ENCODE measurements at places on chromosomes 7 and 10.

DNA sequence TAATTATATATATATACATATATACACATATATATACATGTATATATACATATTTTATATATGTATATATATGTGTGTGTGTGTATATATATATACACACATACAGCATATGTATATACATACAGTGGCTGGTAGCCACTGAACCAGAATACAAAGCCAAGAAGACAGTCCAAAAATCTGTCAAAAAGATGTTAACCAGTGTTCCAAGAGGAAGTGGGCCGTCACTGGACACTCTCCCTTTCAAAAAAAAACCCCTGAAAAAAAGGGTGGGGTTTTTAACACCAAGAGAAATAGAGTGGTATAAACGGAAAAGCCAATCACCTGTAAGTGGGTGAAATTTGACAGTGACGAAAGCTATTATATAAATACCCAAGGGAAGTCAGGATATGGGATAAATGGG, 31.1 kb upstream of the C1GALT1 start:
- ATAC-seq, result no peak

DNA sequence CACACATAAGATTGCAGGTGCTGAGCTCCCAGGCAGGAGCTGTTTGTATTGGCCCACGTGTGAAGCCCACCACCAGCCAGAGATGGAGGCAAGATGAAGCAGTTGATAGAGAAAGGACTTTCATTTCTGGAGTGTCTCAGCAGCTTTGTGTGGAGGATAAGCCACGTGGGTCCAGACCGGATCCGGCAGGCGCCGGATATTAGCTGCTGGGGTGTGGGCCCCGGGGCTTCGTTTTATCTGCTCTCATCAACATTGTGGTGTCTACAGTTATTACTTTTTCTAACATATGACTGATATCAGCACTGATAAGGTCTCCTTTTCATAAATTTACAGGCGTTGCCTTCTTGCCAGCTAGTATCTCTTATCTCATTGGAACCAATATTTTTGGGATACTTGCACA, 25.5 kb downstream of the SLC18A2 start:
- ATAC-seq, result no peak

GRCh38 chr10:97882142-97883091, 32.8 kb downstream of the GOLGA7B start:
- no peak for ATAC-seq

DNA sequence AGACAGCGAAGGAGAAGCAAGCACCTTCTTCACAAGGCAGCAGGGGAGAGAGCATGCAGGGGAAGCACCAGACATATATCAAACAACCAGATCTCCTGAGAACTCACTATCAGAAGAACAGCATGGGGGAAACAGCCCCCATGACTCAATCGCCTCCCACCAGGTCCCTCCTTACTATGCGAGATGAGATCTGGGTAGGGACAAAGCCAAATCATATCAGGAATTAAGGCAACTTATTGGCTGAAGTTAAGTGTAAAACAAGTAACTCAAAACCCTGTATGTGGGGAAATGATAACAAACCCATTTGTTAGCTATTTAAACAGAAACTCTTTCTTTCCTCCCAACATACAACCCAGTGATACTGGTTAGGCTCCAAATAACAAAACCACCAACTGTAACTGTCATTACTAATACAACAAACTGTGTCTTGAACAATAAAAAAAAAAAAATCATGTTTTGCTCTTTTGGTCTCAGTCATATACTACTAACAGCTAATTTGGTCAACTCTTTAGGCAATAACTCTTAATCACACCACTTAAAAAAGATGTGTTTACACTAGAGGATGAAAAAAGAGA, 57.8 kb downstream of the MINDY3 start:
- ATAC-seq, result no peak

DNA sequence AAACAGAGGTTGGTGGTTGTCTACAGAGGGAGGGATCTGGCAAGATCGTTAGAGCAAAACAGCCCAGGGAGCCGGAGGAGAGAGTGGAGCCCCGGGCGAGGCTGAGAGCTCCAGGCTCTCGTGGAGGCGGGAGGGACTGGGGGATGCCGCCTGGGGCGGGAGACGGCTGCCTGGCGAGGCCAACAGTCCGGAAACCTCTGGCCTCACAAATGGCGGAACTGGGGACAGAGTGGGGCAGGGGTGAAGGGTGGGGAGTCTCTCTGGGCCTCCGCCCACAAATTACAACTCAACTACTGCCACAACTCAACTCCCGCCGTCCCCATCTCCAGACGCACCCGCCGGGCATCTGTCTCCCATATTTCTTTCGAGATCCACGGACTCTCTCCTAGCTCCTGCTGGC, 47.7 kb downstream of the CLEC2L start:
- ATAC-seq, result no peak

GRCh38 chr10:43965033-43965917, 316.6 kb upstream of the ZNF32 start:
- no peak for ATAC-seq

- ATAC-seq, result no peak
Measured at GRCh38 chr10:88073682-88074081, 210.3 kb downstream of the PTEN start.

DNA sequence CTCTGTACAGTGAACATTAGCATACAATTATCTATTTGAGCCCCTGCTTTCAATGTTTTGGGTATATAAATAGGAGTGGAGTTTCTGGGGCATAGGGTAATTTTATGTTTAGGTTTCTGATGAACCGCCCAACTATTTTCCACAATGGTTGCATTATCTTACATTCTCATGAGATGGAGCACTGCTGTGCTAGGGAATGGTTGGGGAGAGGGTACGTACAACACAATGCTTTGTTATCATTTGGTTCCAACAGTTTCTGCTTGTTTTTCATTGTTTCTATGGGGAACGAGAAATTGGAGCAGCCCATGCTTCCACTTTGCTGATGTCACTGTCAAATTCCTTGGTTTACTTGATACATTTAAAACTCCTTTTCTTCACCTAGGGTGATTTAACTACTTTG, 1115.3 kb downstream of the REEP3 start:
- ATAC-seq, result no peak

- ATAC-seq, result no peak
Measured at GRCh38 chr7:11570922-11571550, 261.0 kb downstream of the THSD7A start.

DNA sequence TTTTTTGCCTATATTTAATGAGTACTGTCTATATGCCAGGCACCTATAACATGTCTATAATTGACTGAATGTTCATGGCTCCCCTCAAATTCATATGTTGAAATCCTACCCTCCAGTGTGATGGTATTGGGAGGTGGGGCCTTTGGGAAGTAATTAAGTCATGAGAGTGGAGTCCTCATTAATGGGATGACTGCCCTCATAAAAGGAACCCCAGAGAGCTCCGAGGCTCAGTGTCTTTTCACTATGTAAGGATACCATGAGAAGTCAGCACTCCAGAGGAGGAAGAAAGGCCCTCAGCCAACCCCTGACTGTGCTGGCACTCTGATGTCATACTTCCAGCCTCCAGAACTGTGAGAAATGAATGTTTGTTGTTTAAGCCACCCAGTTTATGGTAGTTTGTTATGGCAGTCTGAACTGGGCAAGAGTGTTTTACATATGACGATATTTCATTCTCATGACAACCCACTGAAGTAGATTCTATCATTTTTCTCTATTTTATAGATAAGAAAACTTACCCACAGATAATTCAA, 61.1 kb upstream of the PCGF5 start:
- no peak for ATAC-seq

All from stimulated activated memory B cell treated with anti-CD40 and anti-IgM and Interleukin-4, amounts not matched to agents 10 μg/mL and 1 μg/mL and 100 μg/mL, for 72 hours (primary cell).